ENCODE measurements at places on chromosomes 16 and 17.

DNA sequence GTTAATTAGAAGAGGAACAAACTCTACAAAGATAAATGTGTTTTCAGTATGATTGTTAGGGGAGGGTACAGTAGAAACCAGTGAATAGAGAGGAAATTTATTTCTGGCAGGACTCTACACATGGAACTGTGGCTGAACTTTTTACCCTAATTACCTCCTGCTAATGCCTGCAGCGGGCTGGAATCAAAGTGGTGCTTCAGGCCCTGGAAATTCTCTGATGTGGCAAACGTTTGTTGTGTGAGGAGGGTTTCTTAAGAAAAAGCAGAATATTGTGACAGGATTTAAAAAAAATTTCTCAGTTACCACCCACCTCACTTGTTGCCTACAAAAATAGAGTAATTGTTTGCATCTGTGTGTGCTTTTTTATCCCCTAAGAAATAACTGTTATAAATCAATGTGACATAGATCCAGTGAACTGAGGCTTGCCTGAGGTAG, 154.5 kb downstream of the BCAS3 start:
- DNase-seq, result no peak

- no peak for DNase-seq
Measured at GRCh38 chr16:66596986-66597848, 7.3 kb upstream of the CMTM3 start.

DNA sequence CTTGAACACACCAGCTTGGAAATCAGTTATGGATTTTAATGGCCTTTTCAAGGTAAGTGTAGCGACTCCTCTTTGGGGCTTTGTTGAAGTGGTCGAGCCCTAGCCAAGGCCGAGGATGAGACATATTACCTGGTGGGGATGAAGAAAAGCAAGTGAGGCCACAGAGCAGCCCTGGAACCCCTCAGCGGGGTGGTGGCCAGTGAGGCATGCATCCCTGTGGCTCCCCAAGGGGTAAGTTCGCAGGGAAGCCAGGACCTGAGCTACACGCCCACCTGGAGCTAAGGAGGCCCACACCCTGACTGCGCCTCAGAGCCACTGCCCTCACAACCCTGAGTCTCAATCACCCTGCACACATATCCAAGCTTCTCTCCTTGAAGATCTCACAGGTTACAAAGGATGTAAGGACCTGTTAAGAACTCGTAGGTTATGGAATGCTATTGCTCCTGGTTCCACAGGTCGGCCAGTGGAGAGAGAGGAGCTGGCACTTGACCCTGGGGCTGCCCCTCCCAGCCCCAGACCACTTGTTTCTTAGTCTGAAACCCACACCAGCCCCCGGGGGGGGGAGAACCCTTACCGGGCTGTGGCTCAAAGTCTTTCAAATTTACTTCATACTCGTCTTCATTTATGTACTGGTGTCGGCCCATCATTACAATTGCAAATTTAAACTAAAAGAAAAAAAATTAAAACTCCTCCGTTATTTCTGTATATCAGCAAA, 12.0 kb downstream of the LITAFD start:
- DNase-seq, result no peak

GRCh38 chr17:15496735-15497670, 29.6 kb upstream of the CDRT4 start:
- DNase-seq, result no peak

DNA sequence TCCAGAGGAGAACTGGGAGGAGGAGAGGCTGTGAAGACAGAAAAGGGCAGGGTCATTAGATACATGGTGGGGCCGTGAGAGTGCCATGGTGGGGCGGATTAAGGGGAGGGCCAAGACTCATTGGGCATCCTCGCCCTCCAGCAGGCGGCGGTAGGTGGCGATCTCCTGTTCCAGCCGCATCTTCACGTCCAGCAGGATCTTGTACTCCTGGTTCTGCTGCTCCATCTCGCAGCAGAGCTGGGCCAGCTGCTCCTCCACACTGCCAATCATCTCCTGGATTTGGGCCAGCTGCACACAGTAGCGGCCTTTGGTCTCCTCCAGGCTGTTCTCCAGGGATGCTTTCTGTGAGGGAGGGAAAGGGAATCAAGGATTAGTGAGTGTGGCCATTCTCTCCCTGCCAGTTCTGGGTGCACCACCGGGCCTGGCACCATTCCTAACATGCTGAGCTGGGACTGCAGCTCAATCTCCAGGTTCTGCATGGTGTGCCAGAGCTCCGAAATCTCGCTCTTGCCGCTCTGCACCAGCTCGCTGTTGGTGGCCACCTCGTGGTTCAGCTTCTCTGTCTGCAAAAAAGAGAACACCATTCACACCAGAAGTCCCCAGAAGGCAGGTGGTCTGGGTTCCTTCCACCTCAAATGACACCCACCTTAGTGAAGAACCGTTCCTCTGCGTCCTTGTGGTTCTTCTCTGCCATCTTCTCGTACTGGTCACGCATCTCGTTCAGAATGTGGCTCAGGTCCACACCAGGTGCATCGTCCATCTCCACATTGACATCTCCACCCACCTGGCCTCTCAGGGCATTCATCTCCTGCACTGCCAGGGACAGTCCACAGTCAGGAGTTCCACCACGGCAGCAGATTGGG, 129.0 kb downstream of the CCDC144A start:
- DNase-seq, result no peak

GRCh38 chr16:34050787-34051320, 591.4 kb downstream of the TP53TG3F start:
- no peak for DNase-seq

DNA sequence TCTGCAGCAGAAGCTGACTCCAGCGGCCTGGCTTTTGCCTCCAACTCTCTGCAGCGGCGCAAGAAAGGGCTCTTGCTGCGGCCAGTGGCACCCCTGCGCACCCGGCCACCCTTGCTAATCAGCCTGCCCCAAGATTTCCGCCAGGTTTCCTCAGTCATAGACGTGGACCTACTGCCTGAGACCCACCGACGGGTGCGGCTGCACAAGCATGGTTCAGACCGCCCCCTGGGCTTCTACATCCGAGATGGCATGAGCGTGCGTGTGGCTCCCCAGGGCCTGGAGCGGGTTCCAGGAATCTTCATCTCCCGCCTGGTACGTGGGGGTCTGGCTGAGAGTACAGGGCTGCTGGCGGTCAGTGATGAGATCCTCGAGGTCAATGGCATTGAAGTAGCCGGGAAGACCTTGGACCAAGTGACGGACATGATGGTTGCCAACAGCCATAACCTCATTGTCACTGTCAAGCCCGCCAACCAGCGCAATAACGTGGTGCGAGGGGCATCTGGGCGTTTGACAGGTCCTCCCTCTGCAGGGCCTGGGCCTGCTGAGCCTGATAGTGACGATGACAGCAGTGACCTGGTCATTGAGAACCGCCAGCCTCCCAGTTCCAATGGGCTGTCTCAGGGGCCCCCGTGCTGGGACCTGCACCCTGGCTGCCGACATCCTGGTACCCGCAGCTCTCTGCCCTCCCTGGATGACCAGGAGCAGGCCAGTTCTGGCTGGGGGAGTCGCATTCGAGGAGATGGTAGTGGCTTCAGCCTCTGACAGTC, 1.3 kb downstream of the PARD6A start:
- no peak for DNase-seq

DNA sequence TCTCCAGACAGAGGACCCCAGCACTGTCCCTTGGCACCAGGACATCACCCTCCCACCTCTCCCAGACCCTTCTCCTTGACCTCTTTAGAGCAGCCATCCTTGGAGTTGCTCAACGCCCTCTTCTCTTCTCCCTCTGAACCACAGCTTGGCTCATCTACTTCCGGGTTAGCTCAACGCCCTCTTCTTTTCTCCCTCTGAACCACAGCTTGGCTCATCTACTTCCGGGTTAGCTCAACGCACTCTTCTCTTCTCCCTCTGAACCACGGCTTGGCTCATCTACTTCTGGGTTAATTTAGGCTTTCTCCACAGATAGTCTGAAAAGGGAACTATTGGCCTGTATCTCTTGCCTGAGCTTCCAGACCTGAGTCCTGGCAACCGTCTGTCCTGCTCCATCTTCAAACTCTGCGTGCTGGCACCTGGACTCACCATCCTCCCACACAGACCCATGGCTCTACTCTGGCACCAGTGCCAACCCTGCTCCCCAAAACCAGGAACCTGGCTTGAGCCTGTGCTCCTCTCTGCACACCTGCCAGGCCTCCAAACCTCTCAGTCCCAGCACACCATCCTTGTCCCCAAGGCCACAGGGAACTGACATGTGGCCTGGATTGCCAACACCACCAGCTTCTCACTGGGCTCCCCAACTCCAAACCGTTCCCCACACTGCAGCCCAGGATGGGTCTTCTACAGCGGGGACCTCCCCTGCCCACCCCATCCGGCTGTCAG, 25.3 kb upstream of the FAAP100 start:
- peak; percentile 54 for DNase-seq

DNA sequence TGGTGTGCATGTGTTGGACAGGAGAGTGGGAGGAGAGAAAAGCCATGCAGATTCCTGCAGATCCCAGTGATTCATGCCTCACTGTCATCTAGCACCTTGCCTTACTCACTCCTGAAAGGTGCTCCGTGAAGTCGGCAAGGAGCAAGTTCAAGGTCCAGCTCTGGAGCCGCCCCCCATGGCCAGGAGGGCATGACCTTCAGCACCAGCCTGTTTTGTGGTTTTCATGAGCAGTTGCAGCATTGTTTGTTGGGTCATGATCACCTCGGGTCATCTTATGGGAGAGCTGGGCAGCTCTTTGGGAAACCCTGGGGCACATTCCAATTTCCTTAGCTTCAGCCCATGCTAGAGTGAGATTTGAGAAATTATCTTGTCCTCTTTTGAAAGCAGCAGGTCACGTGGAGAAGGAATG, 137.5 kb upstream of the IRX3 start:
- DNase-seq, result no peak

- no peak for DNase-seq
Measured at GRCh38 chr17:57413848-57414651, 157.7 kb downstream of the MSI2 start.

GRCh38 chr16:10531582-10531981, 48.8 kb downstream of the EMP2 start:
- no peak for DNase-seq

DNA sequence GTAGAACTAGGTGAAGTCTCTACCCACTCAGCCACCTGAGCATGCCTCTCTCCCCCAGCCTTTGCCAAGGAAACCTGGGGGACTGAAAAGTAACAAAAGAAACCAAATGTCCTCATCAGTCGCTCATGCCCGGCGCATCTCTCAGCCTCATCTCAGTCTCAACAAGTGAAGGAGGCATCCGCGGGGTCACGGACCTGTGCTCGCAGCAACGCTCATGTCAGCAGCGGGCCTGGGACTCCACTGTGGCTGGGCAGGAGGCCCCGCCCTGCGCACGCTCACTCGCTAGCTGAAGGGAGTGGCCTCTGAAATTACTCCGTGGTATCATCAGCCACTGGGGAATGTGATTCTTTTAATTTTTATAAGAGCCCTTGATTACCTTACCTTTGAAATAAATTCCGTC, 31.3 kb downstream of the MAP1LC3B start:
- DNase-seq, result no peak

DNA sequence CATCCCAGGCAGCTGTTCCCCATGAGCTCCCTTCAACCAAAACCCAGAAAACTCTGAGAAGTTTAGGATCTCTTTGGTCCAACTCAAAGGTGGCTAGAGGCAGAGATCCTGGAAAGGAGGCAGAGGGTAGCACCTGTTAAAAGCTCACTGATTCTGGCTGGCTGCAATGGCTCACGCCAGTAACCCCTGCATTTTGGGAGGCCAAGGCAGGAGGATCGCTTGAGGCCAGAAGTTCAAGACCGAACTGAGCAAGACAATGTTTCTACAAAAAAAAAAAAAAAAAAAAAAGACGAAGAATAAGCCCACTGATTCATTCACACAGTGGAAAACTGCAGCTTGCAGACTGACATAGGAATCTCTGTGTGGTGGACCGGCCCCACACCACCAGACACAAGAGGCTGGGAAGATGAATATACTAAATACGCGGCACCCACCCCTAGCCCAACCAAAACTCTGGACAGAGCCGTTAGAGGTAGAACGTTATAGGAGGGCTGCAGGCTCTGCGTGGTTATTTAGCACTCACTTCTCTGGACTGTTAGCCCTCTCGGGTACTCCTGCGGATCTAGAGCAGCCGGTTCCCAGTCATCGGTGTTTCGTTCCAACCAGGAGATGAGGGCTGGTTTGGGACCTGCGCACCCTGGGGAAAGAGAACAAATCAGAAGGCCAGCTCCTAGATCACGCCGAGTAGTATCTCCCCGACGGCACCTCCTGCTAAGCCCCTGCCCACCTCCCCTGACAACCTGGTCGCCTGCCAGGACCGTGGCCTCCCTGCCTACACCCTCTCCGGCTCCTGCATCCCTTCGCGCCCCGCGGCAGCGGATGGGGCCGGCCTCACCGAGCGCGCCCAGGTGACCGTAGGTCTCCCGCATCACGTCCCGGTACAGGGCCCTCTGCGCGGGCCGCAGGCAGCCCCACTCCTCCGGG, 925 bp downstream of the ZNF689 start:
- no peak for DNase-seq

DNA sequence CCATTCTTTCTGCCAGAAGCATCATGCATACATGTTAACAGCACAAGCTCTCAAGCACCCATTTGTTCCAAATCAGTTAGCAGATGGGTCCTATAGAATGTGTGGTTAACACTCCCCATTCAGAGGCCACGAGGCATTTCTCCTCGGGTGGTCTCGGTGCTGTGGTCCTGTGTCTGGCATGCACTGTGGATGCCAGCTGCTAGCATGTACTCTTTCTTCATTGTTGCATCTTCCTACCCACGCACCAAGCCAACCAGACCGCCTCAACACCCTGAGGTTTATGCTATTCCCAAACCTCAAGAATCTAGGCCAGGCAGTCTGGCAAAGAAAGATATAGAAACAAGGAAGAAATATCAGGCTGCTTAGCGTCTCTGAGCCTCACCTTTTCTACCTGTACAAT, 27.8 kb upstream of the MRTFB start:
- no peak for DNase-seq

GRCh38 chr16:46573008-46573833, 48.0 kb downstream of the SHCBP1 start:
- DNase-seq, result peak; percentile 7

DNA sequence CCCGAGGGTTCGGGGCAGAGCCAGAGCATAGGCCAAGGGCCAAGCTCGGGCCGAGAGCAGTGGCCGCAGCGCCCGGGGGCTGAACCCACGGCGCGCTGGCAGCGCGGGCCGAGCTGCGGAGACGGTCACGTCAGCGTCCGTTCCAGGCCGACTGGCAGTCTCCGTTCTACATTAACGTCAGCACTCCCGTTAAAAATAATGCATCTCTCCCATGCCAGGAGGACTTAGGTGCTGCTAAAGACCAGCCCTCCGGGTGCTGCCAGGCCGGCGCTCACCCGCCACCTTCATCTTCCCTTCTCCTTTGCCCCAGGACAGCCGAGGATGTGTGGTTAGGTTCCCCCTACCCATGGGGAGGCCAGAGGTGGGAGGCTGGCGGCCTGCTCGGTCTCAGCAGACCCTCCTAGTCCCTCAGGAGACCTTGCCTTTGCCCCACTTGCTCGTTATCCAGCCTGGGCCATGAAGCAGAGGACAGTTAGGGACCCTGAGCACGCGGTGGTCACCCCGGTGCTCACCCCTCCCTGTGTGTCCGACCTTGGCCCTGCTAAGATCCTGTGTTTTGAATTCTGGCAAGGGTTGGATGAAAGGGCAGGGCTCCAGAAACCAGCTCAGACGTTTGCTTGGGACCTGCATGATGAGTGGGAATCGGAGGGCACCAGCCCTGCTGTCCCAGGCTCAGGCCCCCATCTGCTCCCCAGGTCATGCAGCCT, 572 bp downstream of the MPG start:
- DNase-seq, result no peak

- no peak for DNase-seq
Measured at GRCh38 chr17:55969562-55970324, 183.5 kb upstream of the ANKFN1 start.

- no peak for DNase-seq
Measured at GRCh38 chr17:62388856-62389255, 8.5 kb downstream of the EFCAB3 start.
